Midbrain (tissue), 1 donor: ENCODE measurements at places on chromosomes 16 and 17.
A peak's percentile ranks its signal among the peaks of the same experiment; 100 is the strongest.

- no peak for DNase-seq
These were observed 451.3 kb upstream of the ZFHX3 start for GRCh38 chr16:73499276-73499675.

DNA sequence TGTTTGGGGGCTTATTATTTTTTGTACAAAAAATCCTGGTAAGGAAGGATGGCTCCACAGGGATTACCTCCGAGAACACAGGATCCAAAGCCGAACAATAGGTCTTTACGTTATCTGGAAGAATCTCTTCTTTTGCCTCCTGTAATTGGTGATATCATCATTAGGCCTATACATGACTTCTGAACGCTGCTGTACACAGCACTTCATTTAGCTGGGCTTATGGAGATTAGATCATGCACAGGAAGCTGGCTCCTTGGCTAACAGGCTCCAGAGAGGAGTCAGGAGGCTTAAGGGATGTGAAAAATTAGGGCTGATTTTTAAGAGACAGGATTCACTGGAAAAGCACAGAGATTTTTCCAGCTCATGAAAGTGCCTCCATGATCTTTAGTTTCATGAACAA is 54.7 kb downstream of the TANGO6 start:
- DNase-seq, result no peak

DNA sequence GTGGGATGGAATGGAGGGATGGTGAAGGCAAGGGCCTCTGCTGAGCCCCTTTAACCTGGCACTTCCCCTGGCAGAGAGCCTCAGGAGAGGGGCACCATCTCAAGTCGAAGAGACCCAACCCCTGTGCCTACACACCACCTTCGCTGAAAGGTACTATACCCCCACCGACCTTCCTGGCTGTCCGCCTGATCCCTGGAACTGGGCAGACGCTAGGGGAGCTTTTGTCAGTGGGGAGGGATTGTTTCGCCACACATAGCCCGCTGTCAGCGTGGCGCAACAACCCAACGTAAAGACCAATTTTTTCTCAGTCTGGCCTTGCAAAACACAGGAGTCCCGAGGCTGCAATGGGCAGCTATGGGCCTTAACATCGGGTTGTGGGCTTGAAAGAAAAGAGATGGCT is 3.1 kb downstream of the PPP1R1B start:
- DNase-seq, result no peak

DNA sequence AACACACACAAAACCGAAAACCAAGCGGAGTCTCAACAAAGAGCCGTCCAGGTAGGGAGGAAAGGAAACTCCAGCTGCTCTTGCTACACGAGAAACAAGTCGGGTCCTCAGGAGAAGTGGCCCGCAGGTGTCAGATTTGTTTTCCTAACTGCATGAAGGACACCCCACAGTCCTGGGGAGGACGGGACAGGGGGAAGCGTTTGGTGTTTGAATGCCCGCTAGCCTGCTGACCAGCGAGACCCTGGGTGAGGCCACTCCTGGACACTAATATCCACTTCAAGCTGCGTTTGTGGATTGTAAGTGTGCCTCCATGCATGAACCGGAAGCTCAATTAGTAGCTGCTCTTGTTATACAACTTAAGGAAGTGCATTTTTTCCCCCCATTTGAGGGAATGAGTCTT is 299.5 kb downstream of the MAF start:
- no peak for DNase-seq

DNA sequence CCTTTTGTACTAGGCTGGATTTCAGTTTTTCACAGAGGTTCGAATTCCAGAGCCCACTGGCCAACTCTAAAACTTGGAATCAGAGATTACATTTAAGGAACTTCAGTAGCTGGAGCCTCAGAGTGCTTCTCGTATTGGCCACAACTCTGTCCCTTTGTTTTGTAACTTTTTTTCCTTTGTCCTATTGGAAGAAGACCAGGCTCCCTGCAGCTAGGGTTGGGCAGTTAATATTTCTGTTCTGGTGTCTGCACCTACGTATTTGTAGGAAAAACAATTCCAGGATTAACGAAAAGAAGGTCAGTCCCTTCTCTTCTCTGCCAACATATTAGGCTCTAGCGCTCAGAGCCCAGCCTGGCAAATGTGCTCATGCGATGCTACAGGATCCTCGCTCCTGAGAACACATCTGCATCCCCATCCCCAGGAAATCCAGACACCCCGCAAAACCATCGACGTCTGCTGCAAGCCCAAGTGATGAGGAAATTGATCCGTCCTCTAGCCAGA is 1.9 kb downstream of the CDH11 start:
- peak; percentile 36 for DNase-seq
